WERI-Rb-1 (cell line): ENCODE measurements at places on chromosomes 5 and 9.
A peak's percentile ranks its signal among the peaks of the same experiment; 100 is the strongest.

- DNase-seq: no peak
Observed at GRCh38 chr5:94420885-94421284, 197.5 kb downstream of the KIAA0825 start.

DNA sequence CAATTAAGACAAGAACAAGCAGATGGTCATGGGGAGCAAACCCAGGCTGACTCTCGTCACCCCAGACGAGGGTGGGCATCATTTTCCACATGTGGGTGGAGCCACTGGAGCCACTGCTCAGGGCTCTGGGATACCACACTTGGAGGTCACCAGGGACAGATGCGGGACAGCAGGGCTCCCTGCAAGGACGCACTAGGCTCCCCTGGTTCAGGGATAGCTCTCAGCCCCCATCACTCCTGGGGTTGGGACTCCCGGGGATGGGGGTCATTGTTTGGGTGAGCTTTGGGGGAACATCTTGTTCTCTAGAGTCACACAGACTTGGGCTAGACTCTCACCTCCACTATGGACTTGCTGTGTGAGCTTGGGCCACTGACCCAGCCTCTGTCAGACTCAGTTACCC is 57.8 kb downstream of the GTF3C4 start:
- no peak for DNase-seq

DNA sequence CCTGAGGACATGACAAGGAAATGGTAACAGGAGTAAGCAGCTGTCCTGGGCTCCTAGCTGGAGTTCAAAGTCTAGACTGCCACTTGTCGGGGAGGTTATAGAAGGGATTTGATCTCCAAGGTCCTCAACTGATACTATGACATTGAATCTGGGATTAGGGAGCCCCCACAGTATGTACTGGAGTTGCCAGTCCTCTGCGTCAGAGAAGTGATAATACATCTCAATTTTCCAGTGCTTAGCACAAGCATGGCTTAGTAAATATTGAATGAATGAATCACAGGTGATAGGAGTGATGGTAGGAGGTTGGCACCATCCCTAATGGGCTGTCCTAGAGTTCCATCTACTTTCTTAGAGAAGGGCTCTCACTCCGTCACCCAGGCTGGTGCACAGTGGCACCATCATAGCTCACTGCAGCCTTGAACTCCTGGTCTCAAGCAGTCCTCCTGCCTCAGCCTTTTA is 6.2 kb upstream of the TPM2 start:
- DNase-seq: no peak

DNA sequence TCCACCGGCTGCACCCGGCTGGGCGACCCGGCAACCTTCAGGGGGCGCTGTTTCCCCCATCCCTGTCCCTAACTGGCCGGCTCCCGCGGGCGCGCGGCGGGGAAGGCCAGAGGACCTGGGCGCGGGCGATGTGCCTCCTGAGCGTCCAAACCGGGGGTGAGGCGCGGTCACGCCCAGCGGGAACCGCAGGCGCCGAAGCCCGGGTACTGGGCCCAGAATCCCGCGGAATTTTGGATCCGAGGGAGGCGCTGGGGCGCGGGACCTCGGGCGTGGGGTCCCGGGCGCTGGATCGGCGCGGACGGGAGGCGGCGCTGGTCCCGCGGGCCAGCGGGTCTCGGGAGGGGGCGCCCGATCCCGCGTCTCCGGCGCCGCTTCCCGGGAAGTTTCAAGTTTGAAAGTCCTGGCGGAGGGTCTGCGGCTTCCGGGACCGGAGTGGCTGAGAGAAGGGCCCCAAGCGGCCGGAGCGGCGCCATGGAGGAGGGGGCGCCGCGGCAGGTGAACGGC is at the start of gene PKN3:
Gene PKN3 (plus strand): TSS at position 59 of the 504 bp plus-strand sequence. CDS start 413 bp downstream, at position 472.
- DNase-seq: peak; percentile 96

DNA sequence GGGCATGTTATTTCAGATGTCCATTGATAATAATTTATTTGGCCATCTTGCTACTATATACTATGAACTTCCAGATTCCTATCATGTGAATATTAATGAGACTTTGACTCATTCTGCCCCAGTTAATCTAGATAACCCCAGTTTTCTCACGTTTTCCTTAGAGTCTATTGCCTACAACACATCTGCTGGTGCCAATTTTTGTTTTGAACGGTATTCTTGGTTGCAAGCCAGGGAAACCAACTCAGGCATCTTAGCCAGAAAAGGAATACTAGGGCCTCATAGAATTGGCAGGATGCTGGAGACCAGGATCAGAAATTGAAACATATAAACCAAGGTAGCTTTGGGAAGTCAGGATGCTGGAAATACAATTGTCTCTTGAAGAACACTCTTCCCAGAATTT is 28.0 kb upstream of the NPR3 start:
- DNase-seq: no peak

- no peak for DNase-seq
Observed at GRCh38 chr5:77935506-77936364, 159.6 kb upstream of the TBCA start.

DNA sequence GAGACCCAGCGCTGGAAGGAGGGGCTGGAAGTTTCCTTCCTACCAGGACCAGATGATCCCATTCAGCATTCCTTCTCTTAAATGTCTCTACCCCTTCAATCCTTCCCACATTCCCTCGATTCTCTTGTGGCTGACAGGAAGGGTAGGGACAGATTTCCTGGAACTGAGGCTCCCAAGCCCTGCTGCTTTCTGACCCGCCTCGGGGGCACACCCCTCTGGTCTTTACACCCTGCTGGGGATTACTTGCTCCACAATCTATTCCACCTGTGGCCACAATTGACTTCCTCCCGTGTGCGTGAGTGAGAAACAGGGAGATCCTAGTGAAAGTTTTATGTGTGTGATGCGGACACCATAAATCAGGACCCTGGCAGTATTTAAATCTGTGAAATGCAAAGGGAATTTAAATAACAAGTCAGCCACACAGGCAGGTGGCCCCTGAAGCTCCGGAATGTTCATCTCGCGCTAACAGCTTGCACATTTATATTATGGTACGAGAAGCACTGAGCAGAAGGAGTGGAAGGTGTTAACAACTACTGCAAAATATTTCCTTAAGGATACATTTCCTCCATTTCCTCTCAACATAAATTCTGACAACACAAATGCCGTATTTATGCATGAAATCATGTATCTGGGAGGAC is 237.5 kb downstream of the SLIT3 start:
- DNase-seq: no peak

DNA sequence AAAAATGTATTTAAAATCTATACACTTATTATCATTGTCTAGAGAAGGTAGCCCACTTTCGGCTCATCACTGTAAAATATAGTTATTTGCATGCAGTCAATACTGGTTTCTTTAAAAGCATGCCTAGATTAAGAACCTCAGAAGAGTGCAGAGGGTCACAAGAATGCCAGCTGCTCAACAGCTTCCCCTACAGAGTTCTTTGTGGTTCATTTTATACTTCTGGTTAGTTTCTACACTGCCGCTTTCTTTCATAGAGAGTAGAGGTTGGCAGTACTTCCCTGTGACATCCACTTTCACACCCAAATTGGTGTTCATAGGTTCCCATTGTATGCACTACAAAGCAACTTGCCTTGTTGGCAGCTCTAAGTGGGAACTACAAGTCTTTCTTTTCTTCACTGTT is 137.3 kb downstream of the KIAA0825 start:
- no peak for DNase-seq

DNA sequence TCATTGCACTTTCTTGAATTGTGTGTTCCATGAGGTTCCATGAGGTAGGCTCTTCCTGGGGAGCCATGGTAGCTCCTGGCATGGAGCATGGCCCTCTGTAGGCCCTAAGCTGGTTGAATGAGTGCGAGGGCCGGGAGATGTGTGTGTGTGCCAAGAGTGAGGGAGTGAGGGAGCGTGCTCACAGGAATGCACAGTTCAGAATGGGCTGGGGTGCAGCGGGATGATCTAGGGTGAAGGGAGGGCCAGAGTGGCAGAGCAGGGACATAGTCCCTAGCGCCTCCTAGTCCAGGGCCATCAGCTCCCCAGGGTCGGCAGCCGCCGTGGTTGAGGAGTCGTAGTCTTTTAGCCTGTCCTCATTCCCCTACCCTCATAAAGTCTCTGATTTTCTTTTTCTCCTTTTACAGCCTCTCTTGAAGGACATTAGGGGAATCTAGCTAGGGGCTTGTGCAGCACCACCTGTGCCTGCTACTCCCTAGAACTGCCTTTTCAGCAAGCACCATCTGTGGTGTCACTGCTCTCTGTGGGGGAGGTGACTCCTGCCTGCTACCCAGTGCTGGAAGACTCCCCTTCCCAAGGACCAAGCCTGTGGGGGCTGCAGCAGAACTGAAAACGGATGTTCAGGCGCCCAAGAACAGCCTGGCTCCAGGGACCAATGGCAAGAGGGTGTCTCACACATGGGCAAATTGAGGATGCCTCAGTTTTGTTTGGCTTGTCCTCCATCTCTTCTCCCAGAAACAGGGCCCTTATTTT is 65.3 kb upstream of the PPARGC1B start:
- no peak for DNase-seq

DNA sequence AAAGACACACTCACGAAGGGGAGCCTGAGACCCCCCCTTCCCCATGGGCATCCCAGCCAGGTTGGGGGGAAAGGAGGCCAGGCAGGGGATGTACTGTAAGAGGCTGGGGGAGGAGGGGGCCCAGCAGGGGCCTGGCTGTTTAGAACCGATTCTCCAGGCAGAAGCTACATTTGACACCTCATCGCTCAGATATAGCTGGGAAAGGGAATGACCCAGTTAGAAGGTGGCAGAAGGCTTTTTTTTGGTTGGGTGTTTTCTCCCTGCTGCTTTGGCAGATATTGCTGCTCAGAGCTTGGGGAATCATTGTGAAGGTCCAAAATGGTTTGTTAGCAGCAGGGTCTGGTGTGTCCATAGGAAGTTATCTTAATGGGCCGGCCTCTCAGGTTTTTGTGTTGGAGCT is 6.0 kb downstream of the CDX1 start:
- no peak for DNase-seq

- no peak for DNase-seq
Observed at GRCh38 chr5:149794487-149794971, 64.4 kb downstream of the PPARGC1B start.

DNA sequence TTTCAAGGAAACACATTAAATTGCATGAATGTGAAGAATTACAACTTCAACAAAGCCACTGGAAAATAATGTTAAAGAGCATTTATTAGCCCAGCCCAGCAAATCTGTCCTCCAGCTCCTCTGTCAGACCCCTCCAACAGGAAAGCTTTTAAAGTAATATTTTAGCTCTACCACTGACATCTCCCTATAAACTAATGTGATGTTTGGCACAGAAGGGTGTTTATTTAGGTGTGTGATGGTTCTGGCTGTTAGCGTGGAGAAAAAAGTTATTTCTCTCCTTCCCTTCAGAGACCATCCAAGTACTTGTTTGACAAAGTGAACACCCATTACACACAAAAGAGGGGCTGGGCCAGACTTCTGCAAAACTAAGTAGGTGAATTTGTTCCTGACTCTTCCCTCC is 111.9 kb upstream of the TARS1 start:
- DNase-seq: no peak

GRCh38 chr9:8287501-8287900 is 487.9 kb upstream of the DMAC1 start:
- DNase-seq: no peak

DNA sequence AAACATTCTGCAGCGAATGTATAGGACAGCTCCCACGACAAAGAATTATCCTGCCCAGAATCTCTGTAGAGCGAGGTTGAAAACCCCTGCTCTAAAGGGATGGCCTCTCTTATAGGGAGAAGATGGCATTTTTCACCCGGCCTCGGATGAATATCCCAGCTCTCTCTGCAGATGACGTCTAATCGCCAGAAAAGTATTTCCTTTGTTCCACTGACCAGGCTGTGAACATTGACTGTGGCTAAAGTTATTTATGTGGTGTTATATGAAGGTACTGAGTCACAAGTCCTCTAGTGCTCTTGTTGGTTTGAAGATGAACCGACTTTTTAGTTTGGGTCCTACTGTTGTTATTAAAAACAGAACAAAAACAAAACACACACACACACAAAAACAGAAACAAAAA is 17.4 kb upstream of the RARS1 start:
- no peak for DNase-seq

DNA sequence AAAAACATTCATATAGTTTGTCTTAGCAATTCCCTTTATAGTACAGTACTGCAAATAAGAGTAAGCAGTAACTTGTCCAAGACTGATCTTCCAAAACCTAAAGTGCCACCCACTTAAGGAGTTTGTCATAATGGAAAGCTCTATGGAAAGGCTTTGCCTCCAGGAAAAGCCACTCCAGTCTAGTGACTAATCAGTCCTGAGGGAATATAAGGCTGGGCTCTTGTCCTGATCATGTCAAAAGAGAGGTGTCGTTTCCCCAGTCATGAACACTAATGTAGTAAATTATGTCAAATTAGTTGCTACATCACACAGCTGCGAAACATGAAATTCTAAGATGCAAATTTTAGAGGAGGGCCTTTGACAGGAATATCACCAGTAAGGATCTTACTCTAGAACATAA is 271.6 kb downstream of the GABRB2 start:
- DNase-seq: no peak

DNA sequence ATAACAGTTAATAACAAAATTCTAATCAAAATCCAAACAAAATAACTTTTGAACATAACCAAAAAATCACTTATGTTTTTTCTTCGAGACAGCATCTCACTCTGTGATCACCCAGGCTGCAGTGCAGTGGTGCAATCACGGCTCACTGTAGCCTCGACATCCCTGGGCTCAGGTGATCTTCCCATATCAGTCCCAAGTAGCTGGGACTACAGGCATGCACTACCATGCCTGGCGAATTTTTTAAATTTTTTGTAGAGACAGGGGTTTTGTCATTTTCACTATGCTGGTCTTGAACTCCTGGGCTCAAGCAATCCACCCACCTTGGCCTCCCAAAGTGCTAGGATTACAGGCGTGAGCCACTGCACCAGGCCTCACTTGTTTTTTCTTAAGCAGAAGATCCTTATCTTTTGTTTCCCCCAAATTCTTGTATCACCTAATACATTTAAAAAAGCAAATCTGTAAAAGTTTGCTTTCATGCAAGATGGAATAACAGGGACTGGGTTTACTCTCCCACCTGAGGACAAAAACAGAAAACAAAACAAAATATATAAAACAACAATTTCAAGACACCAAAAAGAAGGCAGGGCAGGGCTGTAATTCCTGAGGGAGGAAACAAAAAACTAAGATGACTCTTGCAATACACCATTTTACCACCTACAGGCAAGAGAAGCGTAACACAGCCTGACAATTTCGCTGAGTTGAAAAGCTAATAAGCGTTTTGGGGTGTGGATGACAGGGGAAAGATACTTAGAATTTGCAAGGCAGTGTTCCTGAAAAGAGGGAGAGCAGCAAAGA is 71.4 kb downstream of the RAPGEF6 start:
- no peak for DNase-seq

- DNase-seq: no peak
Observed at GRCh38 chr5:110105692-110106091, 416.0 kb downstream of the MAN2A1 start.

GRCh38 chr9:18905028-18905882 is 127.8 kb downstream of the SAXO1 start:
- DNase-seq: no peak

DNA sequence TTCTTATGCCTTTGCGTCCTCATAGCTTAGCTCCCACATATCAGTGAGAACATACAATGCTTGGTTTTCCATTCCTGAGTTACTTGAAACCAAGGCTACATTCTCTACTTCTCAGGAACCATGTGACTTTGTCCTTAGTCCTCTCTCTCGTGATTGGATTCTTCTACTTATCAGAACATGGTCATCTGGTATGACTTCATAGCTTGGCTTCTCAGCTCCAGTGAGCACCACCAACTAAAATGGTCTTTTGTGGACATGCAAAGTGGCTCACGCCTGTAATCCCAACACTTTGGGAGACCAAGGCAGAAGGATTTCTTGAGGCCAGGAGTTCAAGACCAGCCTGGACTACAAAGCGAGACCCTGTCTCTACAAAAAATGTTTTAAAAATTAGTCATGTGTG is 81.2 kb upstream of the NIPBL start:
- no peak for DNase-seq

- no peak for DNase-seq
Observed at GRCh38 chr5:61416010-61416409, 84.0 kb downstream of the ZSWIM6 start.
